ENCODE measurements at places on chromosomes 3 and 15.
A peak's percentile ranks its signal among the peaks of the same experiment; 100 is the strongest.

GRCh38 chr3:129032716-129033115 lies 27.9 kb upstream of the GP9 start:
- no peak for DNase-seq

- peak; percentile 56 for DNase-seq
These were observed 167.9 kb downstream of the BBX start for GRCh38 chr3:107690522-107691138.

GRCh38 chr15:77527831-77528231 lies 104.9 kb downstream of the LINGO1 start:
- DNase-seq, result no peak

- peak; percentile 59 for DNase-seq
These were observed 45.7 kb downstream of the EHHADH start for GRCh38 chr3:185207931-185208746.

GRCh38 chr3:12175844-12176453 lies 17.2 kb upstream of the TIMP4 start:
- DNase-seq, result peak; percentile 26
